Left ventricle myocardium inferior (tissue), 1 donor: ENCODE measurements at places on chromosomes 12 and 14. TPM values are rescaled to one million over a fixed set of nuclear protein-coding genes. Genes with fewer than 3 reads are reported as not detected.

The CFAP54 gene
- 0.16 TPM for total RNA-seq

The LPAR5 gene
- 7.0 TPM for total RNA-seq

The TSHR gene
- total RNA-seq: not detected

DNA sequence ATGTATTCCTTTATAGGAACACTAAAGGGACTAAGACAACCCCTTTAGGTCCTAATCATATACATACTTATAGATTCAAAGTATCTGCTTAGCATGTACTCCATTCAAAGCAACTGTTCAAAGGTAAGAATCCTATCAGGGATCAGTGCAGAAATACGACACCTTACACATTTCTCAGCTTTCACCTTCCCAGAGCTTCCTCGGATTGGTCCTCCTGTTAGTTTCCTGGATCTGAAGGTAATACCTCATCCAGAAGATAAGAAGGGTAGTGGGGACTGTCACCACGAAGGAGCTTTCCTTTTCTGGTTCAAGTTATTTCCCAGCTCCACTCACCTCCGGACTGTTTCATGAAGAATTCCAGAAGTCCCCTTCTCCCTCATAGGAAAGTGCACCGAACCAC, 38.0 kb downstream of the RCOR1 start:
- DNase-seq: no peak
- no peak overlapping the region for H3K27ac ChIP-seq
- H3K4me3 ChIP-seq: no peak overlapping the region
- H3K27me3 ChIP-seq: no peaks in the 10 kb centered on the region
- H3K36me3 ChIP-seq: no peaks in the 10 kb centered on the region

- H3K4me3 ChIP-seq: no peak overlapping the region
- no peaks in the 10 kb centered on the region for H3K27me3 ChIP-seq
- DNase-seq: no peak
- H3K27ac ChIP-seq: no peak overlapping the region
- no peaks in the 10 kb centered on the region for H3K36me3 ChIP-seq
- H3K4me1 ChIP-seq: no peaks in the 10 kb centered on the region
Measured at GRCh38 chr14:77488558-77488957, 10.1 kb downstream of the ISM2 start.

DNA sequence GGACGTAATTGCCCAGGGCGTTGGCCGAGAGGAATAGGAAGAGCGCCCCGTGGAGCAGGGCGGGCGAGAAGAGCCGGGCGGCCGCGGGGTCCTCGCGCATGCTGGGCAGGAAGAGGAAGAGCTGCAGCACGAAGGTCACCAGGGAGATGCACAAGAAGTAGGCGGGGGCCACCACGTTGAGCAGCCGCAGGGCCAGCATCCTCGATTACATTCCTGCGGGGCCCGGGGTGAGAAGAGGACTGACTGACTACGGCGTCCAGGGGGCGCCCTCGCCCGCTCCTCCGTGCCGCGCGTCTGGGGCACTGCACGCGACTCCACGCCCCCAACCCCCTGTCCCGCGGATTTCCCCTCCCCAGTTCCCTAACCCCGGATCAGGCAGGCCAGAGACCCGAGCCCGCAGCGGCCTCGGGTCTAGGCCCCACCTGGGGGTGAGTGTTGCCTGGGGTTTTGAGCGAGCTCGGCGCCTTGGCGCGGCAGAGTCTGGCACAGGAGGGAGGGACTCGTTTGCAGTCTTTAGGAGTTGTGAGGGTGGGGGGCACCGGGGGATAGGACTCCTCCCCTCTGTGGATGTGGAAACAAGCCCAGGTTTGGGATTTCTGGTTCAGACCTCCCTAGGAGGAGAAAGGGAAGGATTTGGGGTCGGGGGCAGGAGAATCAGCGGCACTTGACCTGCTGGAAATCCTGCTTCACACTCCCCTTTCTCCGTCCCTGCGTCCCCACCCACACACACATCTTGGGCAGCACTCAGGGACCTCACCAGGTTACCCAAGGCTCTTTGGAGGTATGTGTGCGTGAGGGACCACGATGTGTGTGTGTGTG, 1.8 kb downstream of the ZDHHC22 start:
- no peak overlapping the region for H3K27ac ChIP-seq
- peaks cover 100% of the 10 kb centered on the region for H3K27me3 ChIP-seq
- no peaks in the 10 kb centered on the region for H3K36me3 ChIP-seq
- peaks cover 29% of the 10 kb centered on the region for H3K4me1 ChIP-seq
- no peak for DNase-seq
